ENCODE measurements at places on chromosomes 5 and 9.
A peak's percentile ranks its signal among the peaks of the same experiment; 100 is the strongest.

DNA sequence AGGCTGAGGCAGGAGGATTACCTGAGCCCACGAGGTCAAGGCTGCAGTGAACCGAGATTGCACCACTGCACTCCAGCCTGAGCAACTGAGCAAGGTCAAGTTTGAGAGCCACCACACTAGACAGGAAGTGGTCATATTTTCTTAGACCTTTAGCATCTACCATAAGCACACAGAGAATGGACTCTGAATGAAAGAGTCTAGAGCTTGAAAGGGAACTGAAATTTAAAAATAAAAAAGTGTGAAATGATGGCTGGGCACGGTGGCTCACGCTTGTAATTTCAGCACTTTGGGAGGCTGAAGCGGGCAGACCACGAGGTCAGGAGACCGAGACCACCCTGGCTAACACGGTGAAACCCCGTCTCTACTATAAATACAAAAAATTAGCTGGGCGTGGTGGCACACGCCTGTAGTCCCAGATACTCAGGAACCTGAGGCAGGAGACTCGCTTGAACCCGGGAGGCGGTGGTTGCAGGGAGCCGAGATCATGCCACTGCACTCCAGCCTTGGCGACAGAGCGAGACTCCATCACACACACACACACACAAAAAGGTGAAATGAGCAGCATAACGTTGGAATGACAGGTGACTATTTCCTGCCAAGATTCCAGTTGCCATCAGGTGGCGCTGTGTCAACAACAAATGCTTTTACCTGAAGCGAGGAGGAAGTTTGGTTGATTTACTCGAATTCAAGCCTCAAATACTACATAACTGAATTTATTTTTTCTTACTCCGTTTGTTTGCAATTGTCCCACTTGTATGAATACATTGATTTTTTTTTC is 21.3 kb upstream of the AK3 start:
- peak; percentile 76 for DNase-seq

DNA sequence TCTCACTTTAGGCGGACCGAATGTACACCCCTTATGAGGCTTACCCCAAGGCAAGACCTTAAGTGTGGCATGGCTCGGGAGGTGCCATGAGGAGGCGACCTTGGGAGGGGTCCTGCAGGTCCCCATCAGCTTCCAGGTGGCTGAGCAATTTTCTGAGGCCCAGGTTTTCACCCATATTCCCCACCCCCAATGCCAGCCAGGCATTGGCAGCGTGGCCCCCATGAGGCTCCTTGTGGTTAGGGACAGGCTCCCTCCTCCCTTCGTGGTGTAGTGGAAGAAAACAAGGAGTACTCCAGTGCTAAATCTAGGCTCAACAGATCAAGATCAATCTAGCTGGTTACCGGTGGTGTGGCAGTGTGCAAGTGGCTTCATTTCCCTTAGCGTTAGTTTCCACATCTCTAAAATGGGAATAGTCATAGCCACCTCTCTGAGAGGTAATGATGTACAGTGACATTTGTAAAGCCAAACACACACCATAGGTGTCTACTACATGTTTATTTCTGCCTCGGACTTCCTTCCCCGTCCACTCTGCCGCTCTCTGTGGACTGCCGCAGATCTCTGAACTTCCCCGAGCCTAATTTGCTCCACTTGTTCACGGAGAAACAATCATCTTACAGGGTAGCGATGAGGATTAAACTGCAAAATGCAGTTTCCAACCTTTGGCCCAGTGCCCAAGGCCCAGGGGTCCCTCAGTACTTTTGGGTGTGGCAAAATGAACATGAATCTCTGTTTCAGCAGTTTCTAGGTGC is 8.4 kb downstream of the LHX2 start:
- DNase-seq = no peak

DNA sequence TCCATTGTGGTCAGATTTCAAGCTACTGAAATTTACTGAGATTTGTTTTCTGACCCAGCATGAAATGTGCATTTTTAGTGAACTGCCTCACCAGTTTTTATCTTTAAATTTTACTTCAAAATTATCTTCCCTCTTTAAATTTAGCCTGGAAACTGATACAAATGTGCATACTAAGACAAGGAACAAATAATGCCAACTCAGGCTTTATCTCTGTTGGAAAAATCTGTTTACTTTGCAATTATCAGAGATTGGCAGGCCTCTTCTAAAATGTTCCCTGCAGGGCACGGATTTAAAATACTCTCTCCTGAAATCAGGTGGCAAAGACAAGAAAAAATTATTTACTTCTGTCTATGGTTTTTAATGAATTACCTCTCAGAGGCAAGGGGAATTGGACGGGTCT is 151.0 kb upstream of the PTCH1 start:
- DNase-seq = no peak

DNA sequence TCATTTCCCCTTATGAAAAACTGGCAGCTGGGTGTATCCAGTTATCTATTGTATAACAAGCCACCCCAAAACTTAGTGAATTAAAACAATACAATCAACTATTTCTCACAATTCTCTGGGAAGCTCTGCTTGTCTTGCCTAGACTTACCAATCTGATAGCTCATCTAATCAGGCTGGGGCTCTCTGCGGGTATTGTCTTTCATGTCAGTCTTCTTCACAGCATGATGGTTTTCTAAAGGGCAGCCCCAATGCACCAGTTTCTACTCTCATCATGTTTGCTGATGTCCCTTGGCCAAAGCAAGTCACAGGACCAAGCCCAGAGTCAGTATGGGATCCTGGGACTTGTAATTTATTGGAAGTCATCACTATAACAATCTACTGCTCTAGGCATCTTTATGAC is 433.5 kb downstream of the KIAA0825 start:
- no peak for DNase-seq

DNA sequence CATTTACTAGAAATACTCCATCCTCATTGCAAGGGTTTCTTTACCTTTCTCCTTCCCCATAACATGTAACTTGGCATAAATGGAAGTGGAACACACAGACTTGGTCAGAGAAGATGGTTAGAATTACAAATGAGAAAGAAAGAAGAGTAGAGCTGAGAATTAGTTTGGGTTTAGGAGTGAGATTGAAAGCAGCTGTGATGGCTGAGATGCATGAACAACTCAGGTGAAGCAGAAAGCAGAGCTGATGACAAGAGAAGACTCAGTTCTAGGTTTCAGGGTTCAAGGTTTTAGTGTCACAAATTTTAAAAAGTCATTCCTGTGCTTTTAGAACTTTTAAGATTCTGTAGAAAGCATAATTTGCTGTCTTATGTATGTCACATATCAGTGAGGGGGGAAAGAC is 54.0 kb downstream of the TMEM161B start:
- DNase-seq = no peak

DNA sequence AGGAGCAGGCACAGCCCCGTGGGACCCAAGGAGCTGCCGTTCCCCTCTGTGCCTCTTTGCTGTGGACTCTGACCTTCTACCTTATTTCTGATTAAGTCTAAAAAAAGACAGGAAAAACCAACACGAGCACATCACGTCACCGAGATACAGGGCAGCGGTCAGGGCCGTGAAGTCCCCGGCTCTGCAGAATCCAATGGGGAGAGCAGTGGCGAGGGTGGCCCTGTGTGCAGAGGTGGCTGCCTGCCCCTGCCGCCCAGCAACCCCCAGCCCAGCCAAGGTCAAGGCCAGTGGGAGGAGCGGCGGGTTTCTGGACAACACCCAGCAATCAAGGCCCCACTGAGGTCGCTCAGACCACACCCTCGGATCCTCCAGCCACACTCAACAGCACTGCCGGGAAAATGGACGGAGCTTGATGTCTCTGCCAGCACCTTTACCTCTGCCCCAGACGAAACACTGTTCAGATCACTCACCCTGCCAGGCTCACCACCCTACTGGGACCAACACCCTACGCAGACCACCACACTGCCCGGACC is 32.7 kb upstream of the SLC9A3 start:
- no peak for DNase-seq

GRCh38 chr5:172276214-172276613 is 7.3 kb downstream of the UBTD2 start:
- DNase-seq = no peak

- no peak for DNase-seq
Observed at GRCh38 chr9:116767219-116767618, 80.1 kb downstream of the TRIM32 start.

DNA sequence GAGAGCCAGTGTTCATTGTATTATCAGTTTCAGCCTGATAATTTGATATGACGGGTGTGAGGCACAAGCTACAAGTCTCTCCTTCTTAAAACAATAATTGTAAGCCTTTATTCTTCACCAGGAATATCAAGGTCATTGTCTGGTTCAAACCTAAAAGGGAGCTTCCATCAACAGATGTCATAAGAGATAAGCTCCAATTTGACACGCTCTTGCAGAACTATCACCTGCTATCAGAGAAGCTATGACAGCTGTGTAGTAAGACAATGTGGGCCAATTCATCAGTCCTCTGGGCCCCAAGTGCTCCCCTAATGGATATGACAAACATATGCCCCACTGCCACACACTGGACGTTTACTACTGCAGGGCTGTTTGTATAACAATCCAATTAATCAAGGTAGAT is 1010.2 kb upstream of the DMAC1 start:
- DNase-seq = no peak

DNA sequence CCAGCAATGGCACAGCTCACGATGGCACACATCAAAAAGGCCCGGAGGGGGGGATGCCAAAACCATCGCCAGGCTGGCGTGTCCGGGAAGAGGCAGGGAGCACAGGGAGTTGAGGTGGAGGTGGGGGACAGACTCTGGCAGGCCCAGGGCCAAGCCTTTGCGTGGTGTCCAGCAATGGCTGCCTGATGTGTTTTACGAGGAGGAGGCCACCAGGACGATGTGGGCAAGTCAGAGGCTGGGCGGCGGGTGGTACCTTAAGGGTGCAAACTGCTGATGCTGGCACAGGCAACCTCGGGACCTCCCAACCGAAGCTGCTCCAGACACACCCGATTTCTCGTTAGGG is 4.7 kb downstream of the VAV2 start:
- no peak for DNase-seq

All from omental fat pad (tissue), 4 donors.